Tibial artery (tissue), 4 donors: ENCODE measurements at places on chromosomes 3 and 15.
A peak's percentile ranks its signal among the peaks of the same experiment; 100 is the strongest.

- H3K4me3 ChIP-seq: no peak overlapping the region
Observed at GRCh38 chr3:177921153-177921552, 615.1 kb upstream of the KCNMB2 start.

DNA sequence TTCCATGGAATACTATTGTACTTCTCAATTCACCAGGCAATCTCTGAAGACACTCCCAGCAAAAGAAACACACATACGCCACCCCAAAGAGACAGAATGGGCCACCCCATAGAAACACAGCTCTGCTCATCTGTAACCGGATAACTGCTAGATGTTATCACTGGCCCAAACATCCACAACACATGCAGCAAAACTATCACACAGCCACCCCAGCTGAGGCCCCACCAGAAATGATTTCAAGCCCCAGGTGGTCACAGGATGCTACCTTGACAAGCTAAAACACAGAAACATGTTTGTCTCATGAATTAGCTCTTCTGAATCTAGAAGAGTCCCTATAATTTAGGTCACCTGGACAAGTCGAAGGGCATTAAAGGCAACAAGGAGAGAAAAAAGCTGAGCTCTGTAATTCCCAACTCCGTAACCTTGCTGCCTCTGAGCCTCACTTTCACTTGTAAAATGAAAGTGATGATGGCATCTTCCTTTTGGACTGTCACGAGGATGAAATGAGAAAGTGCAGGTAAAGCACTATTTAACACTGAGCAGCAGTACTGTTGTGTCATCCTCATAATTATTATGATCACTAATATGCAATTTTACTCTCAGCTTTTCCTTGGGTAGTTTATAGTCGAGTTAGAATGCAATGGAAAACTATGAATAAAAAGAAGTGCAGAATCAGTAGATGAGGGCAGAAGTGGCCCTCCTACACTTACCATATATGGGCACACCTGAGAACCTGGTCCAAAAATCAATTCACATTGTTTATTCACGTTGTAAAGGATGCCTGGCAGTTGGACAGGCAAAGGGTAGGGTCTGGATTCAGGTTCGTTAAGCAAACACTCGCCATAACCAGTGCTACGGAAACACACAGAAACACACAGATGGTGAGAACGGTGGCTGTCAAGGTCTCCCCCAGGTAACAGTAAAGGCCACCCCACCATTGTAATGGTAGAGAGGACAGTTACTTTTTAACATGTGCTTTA, 38.6 kb downstream of the ADAMTS9 start:
- no peaks in the 10 kb centered on the region for H3K4me1 ChIP-seq
- DNase-seq: no peak
- peaks cover 3% of the 10 kb centered on the region for H3K36me3 ChIP-seq

DNA sequence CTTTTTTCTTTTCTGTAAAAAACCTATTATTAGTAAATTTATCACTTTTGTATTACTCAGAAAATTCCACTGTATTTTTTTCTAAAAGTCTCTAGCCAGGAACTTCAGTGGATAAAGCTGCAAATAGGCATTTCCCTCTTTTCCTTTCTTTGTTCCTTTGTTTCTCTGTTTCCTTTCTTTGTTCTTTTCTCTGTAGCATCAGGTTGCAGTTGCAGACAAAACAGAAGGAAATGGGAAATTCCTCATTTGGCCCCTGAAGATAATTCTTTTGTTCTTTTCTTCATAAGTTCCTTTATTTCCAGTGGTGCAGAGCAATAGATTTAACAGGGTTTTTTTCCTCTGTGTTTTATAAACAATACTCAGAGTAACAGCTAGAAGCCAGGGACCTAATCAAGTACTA, 416.5 kb downstream of the TBL1XR1 start:
- no peaks in the 10 kb centered on the region for H3K4me1 ChIP-seq
- no peak overlapping the region for H3K4me3 ChIP-seq
- H3K36me3 ChIP-seq: no peaks in the 10 kb centered on the region
- DNase-seq: no peak
- H3K27ac ChIP-seq: no peak overlapping the region

- no peaks in the 10 kb centered on the region for H3K4me1 ChIP-seq
- no peak for DNase-seq
- H3K27ac ChIP-seq: no peak overlapping the region
- no peaks in the 10 kb centered on the region for H3K36me3 ChIP-seq
- H3K4me3 ChIP-seq: no peak overlapping the region
Observed at GRCh38 chr3:26375843-26376530, 246.6 kb upstream of the LRRC3B start.

- no peaks in the 10 kb centered on the region for H3K4me1 ChIP-seq
- no peaks in the 10 kb centered on the region for H3K36me3 ChIP-seq
- H3K4me3 ChIP-seq: no peak overlapping the region
- H3K27me3 ChIP-seq: no peaks in the 10 kb centered on the region
- DNase-seq: no peak
Observed at GRCh38 chr3:78957456-78957855, 810.3 kb downstream of the ROBO1 start.

DNA sequence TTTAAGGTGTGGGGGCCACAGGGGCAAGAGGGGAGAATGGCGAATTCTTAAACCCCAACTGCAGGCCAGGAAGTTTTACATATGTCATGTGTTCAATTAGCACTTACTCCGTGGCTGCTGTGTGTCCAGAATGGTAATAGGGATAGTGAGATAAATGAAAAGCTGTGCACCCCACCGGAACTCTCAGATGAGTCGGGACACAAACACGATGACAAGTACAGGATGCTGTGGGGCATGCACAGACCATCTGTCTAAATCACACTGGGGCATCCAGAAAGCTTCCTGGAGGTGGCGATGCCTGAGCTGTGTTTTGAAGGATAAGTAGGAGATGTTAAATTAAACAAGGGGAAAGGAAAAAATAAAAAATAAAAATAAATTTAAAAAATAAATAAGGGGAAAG, 18.3 kb upstream of the TMEM158 start:
- H3K27ac ChIP-seq: no peak overlapping the region
- no peaks in the 10 kb centered on the region for H3K36me3 ChIP-seq
- no peak overlapping the region for H3K4me3 ChIP-seq
- H3K4me1 ChIP-seq: no peaks in the 10 kb centered on the region
- no peak for DNase-seq

- DNase-seq: peak; percentile 67
- no peak overlapping the region for H3K4me3 ChIP-seq
- H3K27me3 ChIP-seq: no peaks in the 10 kb centered on the region
Observed at GRCh38 chr3:186021673-186022362, 84.0 kb upstream of the TRA2B start.

GRCh38 chr3:135155228-135155627, 360.2 kb downstream of the EPHB1 start:
- no peaks in the 10 kb centered on the region for H3K27me3 ChIP-seq
- H3K36me3 ChIP-seq: no peaks in the 10 kb centered on the region
- no peak for DNase-seq
- H3K27ac ChIP-seq: no peak overlapping the region
- H3K4me3 ChIP-seq: no peak overlapping the region
- H3K4me1 ChIP-seq: no peaks in the 10 kb centered on the region

DNA sequence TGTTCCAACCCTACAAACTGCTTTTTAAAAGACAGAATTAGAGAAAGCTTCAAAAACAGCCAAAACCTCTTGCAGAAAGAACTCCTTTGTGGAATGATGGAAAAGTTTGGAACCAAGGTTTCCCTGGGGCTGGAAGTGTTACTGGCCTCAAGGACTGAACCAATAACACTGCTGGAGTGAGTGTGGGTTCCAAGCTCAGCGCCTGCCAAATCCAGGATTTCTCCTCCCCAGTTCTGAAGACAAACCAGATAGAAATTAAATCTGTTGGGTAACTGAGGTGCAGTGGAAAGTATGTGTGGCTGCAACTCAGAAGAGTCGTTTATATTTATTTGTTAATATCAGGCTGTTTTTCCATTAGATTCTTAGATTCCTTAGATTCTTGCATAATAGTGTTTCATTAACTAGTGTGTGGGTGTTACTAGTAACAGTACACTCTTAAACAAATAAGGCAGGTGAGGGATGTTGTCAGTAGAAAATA, 66.5 kb upstream of the FNDC3B start:
- H3K4me1 ChIP-seq: peaks cover 14% of the 10 kb centered on the region
- no peaks in the 10 kb centered on the region for H3K36me3 ChIP-seq
- no peaks in the 10 kb centered on the region for H3K27me3 ChIP-seq
- H3K4me3 ChIP-seq: no peak overlapping the region
- no peak overlapping the region for H3K27ac ChIP-seq

DNA sequence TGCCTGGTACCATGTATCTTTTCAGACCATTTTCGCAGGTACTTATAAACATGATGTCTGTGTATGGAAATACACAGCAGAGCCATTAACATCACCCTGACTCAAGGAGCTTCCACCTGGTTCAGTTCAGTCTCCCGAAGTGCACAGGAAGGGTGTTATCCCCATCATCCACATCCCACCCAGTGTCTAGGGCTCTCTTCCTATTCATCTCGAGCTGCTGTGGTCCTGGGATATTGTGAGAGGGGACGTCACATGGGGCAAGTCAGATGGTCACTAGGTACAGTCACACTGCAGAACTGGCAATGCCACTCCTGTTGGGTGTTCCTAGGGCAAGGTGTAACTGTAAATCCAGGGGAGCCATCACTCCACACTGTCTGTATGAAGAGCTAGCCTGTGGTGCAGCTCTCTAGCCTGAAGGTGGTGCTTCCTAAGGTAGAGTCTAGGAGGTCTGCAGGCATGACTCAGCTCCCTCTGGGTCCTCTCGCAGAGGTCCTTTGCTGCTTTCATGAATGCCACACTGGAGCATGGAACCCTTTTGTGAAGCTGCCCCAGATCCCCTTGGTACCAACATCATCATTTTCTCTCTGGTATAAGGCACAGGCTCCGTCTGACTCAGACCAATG, 13.9 kb downstream of the ISLR2 start:
- no peaks in the 10 kb centered on the region for H3K4me1 ChIP-seq
- H3K27ac ChIP-seq: no peak overlapping the region
- H3K36me3 ChIP-seq: no peaks in the 10 kb centered on the region
- no peak overlapping the region for H3K4me3 ChIP-seq
- no peak for DNase-seq

DNA sequence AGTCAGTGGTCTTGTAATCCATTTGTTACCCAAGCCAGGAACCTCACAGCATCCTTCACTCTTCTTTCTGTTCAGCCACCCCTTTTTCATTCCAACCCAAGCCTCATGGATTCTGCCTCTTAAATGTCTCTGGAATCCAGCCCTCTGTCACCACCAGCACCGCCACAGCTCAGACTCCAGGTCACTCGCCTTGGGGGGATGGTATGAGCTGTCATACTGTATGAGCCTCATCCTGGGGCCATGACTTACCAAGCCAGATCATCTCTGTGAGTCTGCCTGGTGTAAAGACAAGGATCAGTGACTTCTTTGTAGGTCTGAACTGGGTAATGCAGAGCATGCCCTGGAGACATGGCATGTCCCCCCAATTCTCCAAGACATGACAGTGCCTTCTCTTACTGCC, 79.6 kb downstream of the PGPEP1L start:
- H3K27ac ChIP-seq: peak overlapping the region; percentile 66
- H3K4me3 ChIP-seq: no peak overlapping the region
- no peaks in the 10 kb centered on the region for H3K27me3 ChIP-seq
- peak; percentile 42 for DNase-seq

DNA sequence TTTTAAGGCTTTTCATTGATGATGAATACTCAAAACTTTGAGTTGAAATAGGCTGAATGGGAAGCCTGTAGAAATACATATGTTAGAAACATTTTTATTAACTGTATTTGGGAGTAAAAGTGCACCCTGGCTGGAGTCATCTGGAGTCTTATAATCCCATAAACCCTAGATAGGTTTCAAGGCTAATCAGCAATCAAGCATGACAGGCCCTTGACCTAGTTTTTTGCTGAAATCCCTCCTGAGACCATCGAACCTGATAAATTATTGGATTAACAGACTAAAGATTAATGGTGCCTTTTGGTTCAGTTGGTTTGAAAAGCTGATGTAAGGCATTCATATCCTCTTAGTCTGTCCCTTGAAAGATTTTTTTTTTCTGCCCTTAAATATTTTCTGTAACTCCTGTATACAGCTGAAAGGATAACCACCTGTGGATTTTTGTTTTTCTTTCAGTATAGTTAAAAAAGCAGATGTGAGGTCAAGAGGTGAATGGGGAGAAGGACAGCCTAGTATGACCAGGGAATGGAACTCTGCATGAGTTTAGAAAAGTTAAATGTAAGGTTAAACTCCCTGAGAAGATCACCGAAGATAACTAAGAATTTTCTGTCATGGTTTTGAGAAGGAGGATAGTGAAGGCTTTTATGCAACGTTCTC, 69.4 kb upstream of the STXBP5L start:
- H3K27ac ChIP-seq: no peak overlapping the region
- no peak for DNase-seq
- H3K4me3 ChIP-seq: no peak overlapping the region
- no peaks in the 10 kb centered on the region for H3K36me3 ChIP-seq
